ENCODE measurements at places on chromosomes 1 and 21.

DNA sequence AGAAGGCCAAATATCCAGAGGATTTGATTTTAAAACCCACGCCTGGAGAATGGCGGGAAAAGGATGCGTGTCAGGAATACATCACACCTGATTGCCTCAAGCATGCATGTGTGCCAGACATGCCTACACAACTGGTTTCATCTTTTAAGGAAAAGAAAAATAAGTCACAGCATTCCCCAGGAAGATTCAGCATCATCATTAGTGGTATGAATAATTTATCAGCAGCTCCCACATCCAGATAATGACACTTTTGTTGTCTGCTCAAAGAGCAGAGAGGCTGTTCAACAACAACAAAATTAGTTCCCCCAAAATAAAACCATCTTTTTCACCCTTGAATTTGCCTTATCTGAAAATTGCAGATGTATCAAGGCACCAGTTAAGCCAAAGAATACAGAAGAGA, 328.6 kb upstream of the C1orf87 start:
- no peak for DNase-seq

DNA sequence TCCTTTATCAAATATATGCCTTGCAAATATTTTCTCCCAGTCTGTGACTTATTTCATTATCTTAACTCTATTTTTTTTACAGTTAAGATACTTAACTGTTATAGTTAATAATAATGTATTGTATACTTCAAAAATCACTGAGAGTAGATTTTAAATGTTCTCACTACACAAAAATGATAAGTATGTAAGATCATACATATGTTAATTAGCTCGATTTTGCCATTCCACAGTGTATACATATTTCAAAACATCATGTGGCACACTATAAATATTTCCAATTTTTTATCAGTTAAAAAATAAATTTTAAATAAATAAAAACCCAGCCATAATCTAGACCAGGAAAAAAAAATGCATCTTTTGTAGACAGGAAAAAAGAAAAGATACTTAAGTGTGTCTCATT, 27.2 kb downstream of the CTTNBP2NL start:
- DNase-seq, result no peak

DNA sequence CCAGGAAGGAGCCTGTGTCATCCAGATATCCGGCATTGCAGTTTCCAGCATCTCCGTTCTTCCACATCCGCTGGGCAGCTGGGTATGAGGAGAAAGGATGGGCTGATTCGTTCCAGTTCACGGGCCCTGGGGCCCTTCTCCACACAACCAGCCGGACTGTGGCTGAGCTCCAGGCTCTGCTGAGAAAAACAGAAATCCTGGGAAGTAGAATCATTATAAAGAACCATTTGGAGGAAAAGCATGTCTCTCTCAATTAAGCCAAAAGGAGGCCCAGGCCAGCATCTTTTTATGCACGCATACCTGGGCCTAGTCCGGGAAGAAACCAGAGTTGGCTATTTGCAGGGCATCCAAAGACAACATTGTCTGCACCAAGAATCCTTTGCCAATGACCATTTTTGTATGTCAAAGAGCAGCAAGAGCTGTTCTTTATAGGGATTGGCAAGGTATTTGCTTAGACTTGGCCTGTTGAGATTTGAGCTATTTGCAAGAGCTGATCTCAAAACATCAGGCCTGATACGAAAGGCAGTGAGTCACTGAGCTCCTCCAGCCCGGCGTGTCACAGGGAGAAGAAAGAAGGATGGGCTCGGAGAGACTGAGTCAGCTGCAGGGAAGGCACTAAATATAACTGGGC, 84.9 kb upstream of the ARHGEF16 start:
- peak; percentile 50 for DNase-seq

GRCh38 chr1:160162931-160163330, 11.5 kb downstream of the ATP1A4 start:
- no peak for DNase-seq

- no peak for DNase-seq
Observed at GRCh38 chr1:228733576-228733975, 1.7 kb upstream of the RHOU start.

GRCh38 chr1:38129473-38129872, 82.9 kb upstream of the POU3F1 start:
- no peak for DNase-seq

GRCh38 chr1:64884261-64885040, 81.9 kb downstream of the JAK1 start:
- DNase-seq, result no peak

DNA sequence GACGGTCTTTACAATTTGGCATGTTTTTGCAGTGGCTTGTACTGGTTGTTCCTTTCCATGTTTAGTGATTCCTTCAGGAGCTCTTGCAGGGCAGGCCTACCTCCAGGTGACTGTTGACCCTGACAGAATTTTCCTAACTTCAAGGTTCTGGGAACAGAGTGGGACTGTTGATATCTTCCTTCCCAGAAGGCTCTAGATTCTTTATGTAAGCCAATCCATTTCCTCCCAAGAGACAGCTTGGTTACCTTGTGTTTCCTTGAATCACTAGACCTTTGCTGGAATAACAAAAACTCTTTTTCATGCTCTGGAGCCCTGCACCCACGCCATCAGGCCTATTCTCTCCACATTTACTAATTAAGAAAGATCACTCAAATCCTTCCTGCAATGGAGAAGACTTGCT, 67.0 kb downstream of the C21orf91 start:
- DNase-seq, result no peak

DNA sequence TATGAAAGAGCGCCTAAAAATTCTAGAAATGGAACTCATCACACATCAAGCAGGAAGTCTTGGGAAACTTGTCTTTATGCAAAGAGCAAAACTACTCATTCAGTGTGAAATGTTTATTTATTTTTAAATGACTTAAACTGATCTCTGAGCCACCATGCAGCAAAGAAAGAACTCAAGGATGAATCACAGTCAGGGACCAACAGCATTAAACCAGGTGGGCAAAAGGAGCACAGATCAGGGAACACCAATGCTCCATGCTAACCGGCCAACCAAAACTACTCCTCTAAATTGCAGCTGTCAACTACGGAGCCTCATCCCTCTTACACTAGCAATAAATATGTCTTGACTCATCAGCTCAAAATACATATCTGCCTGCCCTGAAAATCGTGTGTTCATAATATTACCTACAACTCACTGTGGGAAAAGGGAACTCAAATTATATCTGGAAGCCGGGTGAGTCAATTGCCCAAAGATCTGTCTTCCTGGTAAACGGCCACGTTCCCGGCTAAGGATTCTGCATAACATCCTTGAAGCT, 129.2 kb downstream of the PTPN14 start:
- peak; percentile 77 for DNase-seq

GRCh38 chr1:169148472-169149252, 42.2 kb downstream of the ATP1B1 start:
- DNase-seq, result peak; percentile 84

- no peak for DNase-seq
Observed at GRCh38 chr1:29269382-29269781, 33.1 kb downstream of the PTPRU start.

GRCh38 chr1:233629305-233629935, 15.5 kb downstream of the KCNK1 start:
- DNase-seq, result no peak

DNA sequence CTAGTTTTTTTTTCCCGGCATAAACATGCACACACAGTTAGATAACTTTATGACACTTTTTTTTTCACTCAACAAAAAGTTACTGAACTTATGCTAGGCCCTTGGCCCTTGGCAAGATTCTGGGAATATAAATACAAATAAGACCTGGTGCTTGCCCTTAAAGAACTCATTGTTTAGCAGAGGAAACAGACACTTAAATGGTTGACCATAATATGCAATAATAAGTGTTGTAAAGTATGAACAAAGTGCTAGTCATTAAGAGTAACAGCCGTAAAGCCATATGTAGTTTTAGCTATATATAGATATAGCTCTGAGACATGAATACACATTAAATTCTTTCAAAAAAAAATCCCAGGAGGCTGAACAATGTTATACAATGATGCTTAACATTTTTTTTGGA, 198.3 kb downstream of the CYYR1 start:
- no peak for DNase-seq

GRCh38 chr1:101364370-101365120, 127.7 kb downstream of the S1PR1 start:
- no peak for DNase-seq

GRCh38 chr1:56696663-56697062, 51.5 kb downstream of the PRKAA2 start:
- peak; percentile 40 for DNase-seq

- DNase-seq, result no peak
Observed at GRCh38 chr1:84008631-84009030, 9.7 kb upstream of the TTLL7 start.

GRCh38 chr1:183270541-183271141, 84.6 kb downstream of the LAMC2 start:
- DNase-seq, result peak; percentile 39

DNA sequence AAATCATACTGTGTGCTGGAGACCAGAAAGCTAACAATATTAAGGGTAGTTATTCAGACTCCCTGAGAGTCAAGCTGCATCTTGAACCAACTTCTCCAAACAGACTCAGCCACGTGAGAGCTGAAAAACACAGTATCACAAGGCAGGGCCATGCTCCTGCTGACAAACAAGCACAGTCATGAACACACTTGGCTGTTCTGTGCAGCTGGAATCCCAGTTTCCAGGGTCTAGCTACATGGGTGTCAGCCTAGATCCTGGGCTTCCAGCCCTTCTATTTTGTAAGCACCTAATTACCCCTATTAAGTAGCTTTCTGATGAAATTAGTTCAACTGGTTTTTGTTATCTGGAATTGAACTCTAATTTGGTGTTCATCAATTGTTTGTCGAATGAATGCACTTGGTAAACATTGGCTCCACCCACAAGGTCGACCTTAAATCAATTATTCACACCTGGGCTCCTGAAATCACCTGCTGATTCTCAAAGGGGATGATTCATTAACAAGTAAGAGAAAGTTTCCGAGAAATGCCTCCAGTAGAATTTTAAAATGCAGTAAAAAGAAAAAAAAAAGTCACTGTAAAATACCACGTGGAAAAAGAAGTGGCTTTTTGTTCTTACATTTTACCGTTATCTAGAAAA, 179.3 kb downstream of the ZC3H11B start:
- peak; percentile 34 for DNase-seq

GRCh38 chr21:39347537-39347936, 1.4 kb downstream of the HMGN1 start:
- no peak for DNase-seq

DNA sequence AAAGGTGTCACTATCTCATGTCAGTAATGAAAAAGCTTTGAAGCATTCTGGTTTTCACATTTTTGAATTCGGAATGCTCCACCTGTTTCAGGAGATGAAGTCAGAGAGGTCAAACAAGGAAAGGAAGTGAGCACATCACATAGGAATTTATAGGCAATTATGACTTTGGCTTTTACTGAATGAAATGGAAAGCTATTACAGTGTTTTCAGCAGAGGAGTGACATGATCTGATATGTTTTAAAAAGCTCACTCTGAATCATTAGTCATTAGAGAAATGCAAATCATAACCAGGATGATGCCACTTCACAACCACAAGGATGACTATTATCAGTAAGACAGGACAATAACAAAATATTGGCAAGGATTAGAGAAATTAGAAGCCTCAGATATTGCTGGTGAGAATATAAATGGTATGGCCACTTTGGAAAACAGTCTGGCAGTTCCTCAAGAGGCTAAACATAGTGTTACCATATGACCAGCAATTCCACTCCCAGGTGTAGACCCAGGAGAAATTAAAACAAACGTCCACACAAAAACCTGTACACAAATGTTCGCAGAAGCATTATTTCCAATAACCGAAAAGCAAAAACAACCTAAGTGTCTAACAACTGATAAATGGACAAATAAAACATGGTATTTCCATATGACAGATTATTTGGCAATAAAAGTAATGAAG, 7.5 kb downstream of the TAF1A start:
- DNase-seq, result peak; percentile 86

DNA sequence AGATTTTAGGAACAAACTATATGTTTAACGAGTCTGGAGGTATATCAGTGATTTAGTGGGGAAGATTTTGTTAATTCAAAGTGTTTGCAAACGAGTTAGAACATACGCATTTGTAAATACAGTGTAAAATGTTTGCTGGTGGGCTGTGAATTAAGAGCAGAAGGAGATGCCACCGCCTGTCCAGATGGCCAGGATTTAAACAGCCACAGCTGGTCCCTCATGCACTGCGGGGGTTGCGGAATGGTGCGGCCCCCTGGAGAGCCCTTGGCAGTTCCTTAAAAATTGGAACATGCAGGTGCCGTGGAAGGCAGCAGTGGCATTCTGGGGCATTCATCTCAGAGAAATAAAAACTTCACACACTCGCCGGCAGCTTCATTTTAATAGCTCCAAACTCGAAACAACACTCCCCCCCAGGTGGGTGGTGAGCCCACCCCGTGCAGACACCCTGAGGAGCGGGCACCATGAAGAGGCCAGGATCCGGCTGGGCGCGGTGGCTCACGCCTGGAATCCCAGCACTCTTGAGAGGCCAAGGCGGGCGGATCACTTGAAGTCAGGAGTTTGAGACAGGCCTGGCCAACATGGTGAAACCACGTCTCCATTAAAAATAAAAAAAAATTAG, 3.5 kb upstream of the C1orf159 start:
- DNase-seq, result no peak

- DNase-seq, result peak; percentile 55
Observed at GRCh38 chr1:89407360-89407759, 43.5 kb downstream of the GBP6 start.

- peak; percentile 88 for DNase-seq
Observed at GRCh38 chr1:906600-907420, 16.9 kb upstream of the SAMD11 start.

DNA sequence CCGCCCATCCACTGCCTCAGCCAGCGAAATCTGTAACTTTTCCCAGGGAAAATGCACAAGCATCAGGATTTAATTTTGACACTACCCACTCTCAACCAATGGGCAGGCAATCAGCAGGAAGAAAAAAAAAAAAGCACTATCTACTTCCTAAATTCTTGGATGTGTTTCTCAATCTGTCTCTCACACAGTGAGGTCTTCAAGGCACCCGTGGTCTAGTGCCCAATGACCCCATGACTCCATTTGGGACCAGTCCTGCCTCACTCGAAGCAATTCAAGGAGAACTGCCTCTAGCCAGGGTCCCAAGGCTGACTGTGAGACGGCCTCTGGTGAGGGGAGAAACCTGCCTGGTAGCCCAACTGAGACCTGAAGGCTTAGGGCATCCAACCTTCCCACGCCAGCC, 35.9 kb downstream of the CSF1 start:
- no peak for DNase-seq

- peak; percentile 87 for DNase-seq
Observed at GRCh38 chr1:109201123-109201703, 12.5 kb upstream of the SARS1 start.

GRCh38 chr1:223748405-223748772, 36.0 kb downstream of the CAPN2 start:
- no peak for DNase-seq

- no peak for DNase-seq
Observed at GRCh38 chr21:23008601-23009202, 2010.5 kb downstream of the NCAM2 start.

Data from kidney tubule cell (primary cell).